ENCODE measurements at places on chromosomes 6 and 20.

- no peak for DNase-seq
Observed at GRCh38 chr6:147708170-147708569, 199.7 kb downstream of the SAMD5 start.

GRCh38 chr6:108452711-108453195 lies 108.0 kb upstream of the FOXO3 start:
- DNase-seq, result no peak

- DNase-seq, result peak; percentile 66
Observed at GRCh38 chr20:18705910-18706309, 107.7 kb upstream of the SCP2D1 start.

- DNase-seq, result no peak
Observed at GRCh38 chr6:133170602-133171001, 70.6 kb upstream of the EYA4 start.

DNA sequence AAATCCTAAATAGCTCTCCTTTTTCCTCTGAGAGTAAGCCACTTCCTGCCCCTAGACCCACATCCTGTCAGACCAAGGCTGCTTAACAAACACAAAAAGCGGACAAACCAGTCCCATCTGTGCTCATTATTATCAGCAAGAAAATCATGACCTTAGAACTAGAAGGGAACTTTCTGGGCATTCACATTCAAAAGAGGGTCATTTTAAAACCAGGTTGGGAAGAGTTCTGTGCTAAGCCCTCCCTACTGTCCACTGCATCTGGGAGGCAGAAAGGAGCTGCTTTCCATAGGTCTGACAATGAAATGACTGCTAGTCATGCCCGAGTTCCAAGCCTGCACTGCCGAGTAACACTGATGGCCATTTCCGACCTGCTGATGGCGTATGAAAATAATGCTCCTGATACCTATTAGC lies 15.4 kb downstream of the EZR start:
- peak; percentile 11 for DNase-seq

DNA sequence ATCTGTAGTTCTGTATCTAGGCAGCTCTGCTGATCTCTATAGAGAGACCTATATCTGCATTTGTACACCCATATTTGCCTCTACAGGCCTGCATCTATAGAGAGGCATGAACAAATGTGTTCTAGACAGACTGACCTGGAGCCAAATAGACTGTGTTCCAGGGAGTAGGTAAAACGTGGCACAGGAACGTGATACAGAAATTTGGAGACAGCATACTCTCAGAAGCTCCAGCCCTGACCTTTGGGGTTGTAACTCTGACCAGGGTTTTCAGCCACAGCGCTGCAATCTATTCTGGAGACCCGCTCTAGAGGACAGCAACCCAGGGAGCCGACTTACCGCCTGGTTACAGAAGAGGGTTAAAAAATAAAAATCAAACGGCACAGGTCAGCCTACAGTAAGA lies 983 bp downstream of the RBBP9 start:
- DNase-seq, result no peak

DNA sequence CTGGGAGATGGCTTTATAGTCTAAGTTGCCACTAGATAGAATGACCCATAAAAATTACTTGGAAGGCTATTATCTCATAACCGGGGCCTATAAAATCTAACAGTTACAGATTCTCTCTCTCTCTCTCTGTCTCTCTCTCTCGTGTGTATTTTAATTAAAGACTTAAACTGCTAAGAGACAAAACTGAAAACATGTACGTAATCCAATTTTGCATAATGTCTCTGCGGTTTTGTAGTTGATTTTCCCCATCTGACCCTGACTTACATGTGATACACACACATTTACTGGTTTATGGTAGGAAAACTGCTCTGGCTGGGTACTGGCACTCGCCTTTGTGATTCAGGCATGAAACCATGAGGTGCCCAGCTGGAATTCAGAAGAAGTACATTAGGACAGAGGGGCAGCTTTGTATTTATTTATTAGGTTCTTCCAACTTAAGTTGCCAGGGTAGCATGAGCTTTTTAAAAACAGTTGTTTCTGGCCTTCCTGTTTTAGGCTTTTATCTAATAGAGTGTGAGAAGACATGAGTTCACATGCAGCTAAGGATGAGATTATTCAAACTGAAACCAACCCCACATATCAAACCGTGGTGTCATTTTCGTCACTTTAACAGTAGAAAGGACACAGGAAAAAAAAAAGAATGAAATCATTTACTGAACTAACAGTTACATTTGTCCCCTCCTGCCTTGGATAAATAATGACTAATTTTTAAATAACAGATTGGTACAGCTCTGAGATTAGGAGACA lies 182.5 kb downstream of the GMPR start:
- no peak for DNase-seq

- DNase-seq, result peak; percentile 63
Observed at GRCh38 chr6:52352239-52353018, 9.5 kb upstream of the PAQR8 start.

- no peak for DNase-seq
Observed at GRCh38 chr6:72081871-72082270, 195.5 kb downstream of the RIMS1 start.

DNA sequence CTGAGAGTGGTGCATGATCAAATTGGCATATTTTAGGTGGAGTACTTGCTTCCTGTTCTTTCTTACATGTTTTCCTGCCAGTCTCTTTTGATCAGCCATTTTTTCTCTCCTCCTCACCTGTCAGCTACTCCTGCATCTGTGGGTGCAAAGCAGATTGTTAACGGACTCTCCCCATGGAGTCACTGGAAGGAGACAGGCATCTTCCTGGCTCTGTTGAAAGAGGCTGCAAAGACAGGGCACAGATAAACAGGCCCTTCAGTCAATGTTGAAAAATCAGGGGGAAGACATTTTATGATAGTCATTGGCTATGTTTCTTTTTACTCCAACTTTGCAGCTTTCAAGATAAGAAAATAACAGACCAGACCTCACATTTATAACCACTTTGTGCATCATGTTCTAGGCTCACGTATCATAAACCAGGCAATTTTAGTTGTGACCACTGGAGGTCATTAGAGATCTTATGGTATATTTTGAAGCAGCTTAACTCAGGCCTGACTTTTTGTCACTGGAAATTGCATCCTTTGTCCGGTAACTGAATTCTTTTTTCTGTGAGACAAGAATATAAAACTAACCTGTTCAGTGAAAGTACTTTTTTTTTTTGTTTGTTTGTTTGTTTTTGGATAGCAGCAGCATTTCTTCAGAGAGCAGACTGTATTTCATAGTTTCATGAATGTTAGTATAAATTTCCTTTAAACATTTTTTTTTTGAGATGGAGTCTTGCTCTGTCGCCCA lies 20.1 kb downstream of the ECT2L start:
- DNase-seq, result peak; percentile 75

- DNase-seq, result no peak
Observed at GRCh38 chr6:150592377-150592995, 7.2 kb upstream of the PLEKHG1 start.

DNA sequence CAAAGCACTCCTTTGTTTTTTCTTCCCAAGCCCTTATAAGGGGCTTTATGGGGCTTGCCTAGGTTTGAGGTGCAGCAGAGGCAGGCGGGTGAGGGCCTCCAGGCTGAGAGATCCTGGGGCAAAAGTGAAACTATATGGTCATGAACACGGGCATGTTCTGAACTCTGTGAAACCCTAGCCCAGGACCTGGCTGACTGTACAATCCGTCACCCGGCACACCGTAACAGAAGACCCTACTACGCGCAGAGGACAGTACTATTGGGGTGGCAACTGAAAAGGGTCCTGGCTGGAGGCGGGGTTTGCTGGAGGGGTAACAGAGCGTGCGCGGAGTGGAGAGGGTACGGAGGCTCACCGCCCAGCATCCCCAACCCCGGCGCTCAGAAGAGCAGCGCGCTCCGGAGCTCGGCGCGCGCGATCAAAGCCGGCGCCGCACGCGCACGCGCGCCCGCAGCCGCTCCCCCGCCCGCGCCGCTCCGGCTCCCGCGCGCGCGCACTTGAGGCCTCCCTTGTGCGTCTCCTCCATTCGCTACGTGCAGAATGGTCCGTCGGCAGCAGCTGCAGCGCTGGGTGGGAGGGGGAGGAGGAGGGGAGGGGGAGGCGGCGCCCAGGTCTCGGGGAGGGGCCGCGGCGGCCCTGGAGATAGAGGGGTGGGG lies 54.2 kb downstream of the MRPL14 start:
- DNase-seq, result no peak

- no peak for DNase-seq
Observed at GRCh38 chr20:53829255-53829723, 235.7 kb upstream of the ZNF217 start.

GRCh38 chr6:65259982-65260381 lies 447.0 kb downstream of the EYS start:
- peak; percentile 65 for DNase-seq

DNA sequence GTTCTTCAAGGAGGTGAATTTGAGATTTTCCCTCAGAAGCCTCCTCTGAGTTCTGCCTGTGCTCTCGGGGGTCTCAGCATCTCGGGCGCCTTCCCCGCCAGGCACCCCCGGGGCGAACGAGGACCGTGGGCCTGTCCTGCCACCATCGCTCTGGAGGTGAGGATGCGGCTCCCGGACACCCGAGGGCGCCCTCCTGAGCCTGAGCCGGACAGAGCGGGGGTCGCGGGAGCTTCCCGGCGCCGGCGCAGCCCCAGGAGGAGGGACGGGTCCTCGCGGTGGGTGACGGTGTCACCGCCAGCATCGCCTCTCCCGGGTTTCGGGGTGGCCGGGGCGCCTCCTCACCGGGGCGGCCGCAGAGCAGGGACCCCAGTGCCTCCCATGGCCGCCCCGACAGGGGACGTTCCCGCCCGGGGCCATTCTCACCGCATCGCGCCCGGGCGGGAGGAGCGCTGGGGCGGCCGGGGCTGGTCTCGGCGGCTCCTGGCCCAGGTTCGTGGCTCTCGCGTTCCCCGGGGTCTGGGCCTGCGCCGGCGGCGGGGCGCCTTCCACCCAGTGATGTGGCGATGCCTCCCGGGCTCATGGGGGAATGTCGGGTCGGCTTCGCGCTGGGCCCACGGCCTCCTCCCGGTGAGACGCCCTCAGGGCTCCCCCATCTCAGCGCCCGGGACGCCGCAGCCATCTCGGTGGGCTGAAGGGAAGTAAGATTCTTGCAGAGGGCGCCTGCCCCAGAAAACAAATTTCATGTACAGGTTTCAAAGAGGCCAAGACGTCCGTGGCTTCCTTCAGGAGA lies 210.5 kb downstream of the ERMARD start:
- no peak for DNase-seq

DNA sequence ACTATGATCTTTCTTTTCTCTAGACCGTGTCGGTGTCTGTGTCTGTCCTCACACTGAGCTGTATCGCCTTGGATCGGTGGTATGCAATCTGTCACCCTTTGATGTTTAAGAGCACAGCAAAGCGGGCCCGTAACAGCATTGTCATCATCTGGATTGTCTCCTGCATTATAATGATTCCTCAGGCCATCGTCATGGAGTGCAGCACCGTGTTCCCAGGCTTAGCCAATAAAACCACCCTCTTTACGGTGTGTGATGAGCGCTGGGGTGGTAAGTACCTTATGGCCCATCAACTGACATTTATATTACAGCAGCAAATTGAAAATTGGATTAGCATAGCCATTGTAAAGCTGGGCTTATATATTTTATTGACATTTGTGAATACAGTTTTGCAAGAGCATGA lies 72.2 kb upstream of the GFRAL start:
- DNase-seq, result no peak

- no peak for DNase-seq
Observed at GRCh38 chr20:36004045-36004444, 35.7 kb downstream of the CNBD2 start.

DNA sequence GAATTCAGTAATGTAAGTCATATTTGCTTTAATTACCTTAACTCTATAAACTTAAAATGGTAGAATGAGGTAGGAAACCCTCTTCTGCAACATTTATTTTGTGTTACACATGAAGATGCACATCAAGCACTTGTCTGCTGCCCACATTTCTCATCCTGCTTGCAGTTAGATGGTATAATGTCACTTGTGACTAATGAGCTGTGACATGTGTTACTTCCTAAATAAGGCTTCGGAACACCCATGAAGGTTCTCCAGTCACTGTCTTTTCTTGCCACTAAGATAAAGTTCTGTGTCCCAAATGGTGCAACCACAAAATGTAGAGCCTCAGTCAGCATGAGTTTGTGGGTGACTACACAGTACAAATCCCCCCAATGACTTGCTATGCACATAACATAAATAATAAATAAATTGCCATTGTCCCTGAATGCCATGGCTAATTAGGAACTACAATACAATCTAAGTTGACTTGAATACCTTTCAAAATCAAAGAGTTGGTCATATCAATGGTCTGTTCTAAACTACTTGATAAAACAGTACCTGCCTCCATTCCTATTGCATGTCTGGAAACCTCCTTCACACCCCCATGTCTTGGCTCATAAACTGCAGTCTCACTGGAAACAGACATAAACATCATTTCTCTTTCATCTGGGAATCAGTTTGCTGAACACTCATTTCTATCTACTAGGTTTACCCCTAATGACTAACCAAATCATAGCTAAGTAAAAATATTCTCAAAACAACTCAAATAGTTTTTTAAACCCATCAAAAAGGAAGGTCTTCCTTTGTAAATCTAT lies 157.2 kb downstream of the PTPRK start:
- DNase-seq, result no peak

GRCh38 chr6:153963352-153963751 lies 75.7 kb upstream of the OPRM1 start:
- DNase-seq, result no peak

GRCh38 chr6:48169635-48170034 lies 58.6 kb upstream of the PTCHD4 start:
- DNase-seq, result no peak

GRCh38 chr6:119791736-119792135 lies 442.2 kb upstream of the MAN1A1 start:
- no peak for DNase-seq

GRCh38 chr20:58569241-58570125 lies 54.3 kb upstream of the APCDD1L start:
- DNase-seq, result no peak

DNA sequence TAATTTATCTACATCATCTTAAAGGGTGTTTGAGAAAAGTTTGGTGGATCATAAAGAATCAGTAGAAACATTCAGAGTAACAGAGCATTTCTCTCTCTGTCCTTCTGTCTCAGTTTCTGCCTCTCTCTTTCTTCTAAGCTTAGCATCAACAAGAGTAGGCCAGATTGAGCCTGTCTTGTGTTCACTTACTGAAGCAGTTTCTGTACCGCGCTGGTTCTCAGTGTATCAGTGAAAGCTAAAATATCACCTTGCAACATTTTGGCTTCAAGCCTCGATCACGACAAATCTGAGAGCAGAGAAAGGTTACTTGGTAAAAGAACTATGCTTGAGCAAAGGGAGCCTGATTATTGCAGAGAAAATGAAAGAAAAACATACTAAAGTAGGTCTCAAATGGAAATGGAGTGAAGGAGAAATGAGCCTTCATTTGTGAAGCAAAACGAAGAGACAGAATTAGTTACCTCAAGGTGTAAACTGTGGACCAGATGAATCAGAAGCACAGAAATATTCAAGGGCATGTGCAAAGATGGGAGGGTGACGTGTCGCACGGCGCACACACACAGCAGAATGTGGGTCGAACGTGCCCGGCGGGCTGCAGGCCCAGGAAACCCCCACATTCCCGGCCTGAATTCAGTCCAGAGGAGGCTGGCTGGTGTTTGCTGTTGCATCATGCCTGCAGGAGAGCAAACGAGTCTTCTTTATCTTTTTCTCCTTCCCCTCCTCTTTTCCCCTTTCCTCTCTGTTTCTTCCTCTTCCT lies 509.3 kb downstream of the QKI start:
- no peak for DNase-seq

- DNase-seq, result no peak
Observed at GRCh38 chr6:116764961-116765841, at the start of gene FAM162B. TSS of gene FAM162B (minus strand) at chr6:116765719. CDS start at chr6:116765576, 143 bp downstream.

All from NCI-H2081 (cell line).